ENCODE measurements at places on chromosomes 11 and 22.
A peak's percentile ranks its signal among the peaks of the same experiment; 100 is the strongest.

- DNase-seq, result no peak
Observed at GRCh38 chr11:48142889-48143288, 73.7 kb upstream of the OR4B1 start.

DNA sequence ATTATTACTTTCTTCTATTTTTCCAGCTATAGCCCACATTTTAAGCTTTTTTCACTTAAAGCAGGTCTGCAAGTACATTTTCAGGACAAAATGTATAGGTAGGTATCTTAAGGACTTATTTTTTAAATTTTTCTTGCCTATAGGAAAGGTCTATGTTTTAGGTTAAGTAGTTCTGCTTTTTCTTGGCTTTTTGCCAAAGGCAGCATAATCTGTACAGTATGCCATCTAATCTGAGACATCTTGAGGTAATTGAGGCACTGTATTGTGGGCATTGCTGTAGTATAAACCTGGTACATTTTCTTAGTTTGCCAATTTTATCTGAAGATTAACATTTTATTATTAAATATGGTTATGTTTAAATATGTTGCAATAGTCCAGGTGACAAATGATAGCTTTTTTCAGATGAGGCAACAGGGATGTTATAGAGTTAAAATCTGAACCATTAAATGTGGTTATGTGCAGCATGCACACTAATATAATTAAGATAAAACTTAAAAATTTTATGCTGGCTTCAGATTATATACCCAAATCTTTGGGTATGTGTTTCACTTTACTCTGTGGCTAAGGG lies 42.9 kb downstream of the QSER1 start:
- peak; percentile 23 for DNase-seq

- no peak for DNase-seq
Observed at GRCh38 chr11:84884836-84885235, 742.3 kb downstream of the DLG2 start.

DNA sequence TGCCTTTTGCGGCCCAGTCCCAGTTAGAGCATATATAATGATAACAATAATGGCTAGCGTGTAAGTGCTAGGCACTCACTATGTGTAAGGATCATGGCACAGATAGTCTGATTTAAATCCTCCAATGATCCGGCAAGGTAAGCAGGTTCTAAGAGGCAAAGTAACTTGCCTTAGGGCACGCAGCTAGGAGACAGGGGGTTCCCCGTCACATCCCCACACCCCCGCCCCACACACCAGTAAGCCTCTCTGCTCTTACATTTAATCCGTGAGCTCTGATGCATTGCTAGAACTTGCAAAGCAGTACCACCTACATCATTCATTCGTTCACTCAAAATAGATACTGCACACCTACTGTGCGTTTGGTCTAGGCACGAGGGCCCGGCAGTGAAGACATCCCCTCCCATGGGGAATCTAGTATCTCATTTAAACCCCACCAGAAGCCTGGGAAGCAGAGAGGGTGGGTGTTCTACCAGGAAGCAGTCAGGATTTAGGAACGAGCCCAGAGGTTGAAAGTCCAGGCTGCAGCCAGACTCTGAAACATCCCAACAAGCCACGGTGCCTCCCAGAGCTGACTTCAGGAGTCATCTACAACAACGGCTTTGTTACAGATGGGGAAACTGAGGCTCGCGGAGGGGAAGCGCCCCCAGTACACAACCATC lies 20.6 kb downstream of the TMPRSS6 start:
- DNase-seq, result no peak

DNA sequence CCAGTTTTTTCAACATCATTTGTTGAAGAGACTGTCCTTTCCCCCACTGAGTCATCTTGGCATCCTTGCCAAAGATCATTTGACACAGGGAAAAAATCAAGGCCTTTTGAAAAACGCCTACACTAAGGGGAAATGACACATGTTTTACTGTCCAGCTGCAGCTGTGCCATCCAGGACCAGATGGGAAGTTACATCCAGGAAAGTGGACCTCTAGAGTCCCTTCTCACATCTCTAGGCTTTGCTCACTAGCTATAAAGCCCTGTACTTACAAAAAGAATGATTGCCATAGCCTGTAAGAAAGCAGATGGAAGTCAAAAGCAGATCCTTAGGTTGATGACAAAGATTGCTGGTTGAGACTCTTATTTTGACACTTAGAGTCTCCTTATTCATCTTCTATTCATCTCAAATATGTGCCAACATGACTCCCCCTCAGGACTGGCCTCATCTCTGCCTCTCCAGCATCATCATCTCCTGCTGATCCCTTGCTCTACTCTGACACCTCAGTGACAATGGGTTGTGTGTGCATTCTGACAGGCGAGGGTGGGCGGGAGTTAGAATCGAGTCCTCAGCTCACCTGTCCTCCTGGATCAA lies 22.8 kb downstream of the OSBP2 start:
- DNase-seq, result no peak

DNA sequence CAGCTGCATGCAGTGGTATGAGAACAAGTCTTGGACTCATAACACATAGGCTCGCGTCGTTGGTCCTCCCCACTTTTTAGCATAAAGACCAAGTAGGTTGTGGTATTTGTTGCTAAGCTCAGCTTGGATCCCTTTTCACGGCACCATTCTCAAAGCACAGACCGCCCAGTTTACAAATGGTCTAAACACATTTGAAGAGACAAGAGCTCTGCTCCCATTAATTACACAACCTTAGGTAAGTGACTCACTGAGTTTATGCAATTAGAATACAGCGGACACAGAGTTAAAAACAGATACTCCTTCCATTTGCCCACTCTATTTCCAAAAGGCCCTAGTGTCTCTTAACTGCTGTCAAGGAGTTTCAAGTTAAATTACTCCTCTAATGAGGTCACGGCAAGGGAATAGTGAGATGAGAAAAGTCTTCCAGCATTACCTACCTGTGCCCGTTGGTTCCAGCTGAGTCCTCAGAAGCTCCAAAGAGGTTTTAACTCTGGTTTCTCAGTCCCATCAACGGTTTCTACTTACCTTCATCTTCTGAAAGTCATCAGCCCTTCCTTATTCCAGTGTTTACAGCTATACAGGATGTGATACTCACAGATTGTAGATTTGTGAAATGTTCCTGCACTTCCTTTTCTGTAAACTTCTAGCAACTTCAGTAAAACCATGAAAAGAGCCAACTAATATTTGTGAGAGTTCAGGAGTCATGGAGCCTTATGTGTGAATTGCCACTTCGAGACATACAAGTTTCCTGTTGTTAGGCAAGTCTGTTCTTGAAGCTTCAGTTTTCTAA lies at the start of gene MS4A6A:
Gene MS4A6A (minus strand): TSS at position 543 of the 790 bp plus-strand sequence. CDS start 1,356 bp downstream, outside the sequence.
- peak; percentile 89 for DNase-seq

DNA sequence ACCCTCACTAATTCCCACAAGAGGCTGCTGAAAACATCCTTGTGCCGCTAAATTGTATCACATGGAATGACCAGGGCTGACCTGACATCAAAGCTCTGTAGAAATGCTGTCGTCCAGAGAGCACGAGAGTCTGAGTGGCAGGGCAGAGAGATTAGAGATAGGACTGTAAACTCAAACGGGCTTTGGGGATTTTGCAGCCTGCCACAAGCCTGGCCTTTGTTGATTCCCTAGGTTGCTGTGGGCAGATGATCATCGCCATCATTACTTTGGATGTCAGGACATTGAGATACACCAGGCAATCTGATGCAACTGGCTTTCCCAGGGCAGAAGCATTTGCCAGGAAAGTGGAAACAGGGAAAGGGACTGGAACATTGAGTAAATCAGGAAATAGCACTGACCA lies 131.6 kb downstream of the ETS1 start:
- DNase-seq, result no peak

GRCh38 chr11:60111793-60112192 lies 23.3 kb downstream of the MS4A2 start:
- DNase-seq, result no peak

All from MV-4-11 (cell line).